Cortex of kidney (tissue), 1 donor: ENCODE measurements at places on chromosomes 11 and 22.

DNA sequence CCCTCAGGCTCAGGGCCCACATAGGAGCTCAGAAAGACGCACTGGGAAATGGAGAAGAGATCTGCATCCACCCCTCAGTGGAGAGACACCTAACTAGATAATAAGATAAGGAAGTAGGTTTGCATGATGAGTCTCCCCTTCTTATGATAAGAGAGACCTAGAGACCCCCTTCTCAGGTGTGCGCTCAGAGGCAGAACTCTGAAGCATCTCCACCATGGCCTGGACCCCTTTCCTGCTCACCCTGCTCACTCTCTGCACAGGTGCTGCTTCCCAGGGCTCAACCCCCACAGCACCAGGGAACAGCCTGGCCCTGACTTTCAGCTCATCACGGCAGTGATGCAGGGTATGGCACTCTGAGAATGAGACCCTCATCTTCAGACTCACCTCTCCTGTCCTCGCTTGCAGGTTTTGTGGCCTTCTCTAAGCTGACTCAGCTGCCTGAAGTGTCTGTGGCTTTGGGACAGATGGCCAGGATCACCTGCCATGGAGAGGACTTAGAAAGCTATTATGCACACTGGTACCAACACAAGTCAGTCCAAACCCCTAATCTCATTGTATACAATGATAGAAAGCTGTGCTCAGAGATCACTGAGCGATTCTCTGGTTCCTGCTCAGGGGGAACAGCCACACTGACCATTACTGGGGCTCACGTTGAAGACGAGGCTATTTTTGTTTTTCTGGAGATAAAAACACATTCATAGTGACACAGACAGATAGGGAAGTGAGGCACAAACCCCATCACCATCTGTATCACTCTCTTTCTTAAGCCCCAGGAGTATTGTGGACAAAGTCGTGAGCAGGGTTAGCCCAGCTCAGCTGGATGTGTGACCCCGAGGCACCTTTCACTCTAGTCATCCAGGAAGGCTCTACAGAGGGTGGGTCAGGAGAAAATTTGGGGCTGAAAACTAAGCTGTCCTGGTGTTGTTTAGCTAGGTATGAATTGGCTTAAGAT, 29.7 kb upstream of the IGLL5 start:
- DNase-seq = no peak

DNA sequence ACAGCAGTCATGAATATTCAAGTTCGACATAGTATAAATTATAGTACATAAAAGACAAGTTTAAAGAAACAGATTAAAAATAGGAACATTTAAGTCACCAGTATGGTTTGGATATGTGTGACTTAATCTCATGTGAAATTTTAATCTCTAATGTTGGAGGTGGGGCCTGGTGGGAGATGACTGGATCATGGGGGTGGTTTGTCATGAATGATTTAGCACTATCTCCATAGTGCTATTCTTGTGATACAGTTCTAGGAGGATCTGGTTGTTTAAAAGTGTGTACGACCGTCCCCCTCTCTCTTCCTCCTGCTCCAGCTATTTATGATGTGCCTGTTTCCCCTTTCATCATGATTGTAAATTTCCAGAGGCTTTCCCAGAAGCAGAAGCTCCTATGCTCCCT, 3.3 kb downstream of the KDM4E start:
- DNase-seq = no peak

GRCh38 chr22:30169002-30169401, 77.6 kb downstream of the LIF start:
- no peak for DNase-seq

- DNase-seq = no peak
Observed at GRCh38 chr11:19890308-19890707, 177.7 kb downstream of the NAV2 start.

- no peak for DNase-seq
Observed at GRCh38 chr22:49116021-49116420, 711.7 kb downstream of the BRD1 start.

DNA sequence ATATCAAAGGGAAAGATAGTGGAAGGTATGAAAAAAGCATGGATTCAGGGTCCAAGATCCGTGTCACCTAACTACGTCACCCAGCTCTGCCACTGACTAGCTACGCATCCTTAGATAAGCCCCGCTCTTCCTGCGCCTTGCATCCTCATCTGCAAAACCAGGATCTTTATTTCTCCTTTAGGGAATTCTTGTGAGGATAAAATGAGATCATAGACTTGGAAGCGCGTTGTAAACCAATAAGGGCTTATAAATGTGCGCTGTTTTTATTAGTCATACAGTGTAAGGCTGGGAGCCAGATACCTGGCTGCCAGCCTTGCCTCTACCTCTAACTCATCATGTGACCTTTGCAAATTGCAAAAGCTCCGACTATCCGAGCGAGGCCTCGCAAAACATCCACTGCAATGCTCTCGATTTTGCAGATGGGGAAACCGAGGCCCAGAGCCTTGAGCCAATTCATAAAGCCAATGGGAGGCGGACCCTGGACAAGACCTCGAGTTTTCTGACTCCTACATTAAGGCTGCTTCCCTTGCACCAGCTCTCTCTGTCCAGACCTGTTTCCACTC, 753 bp downstream of the PRPF19 start:
- no peak for DNase-seq

- no peak for DNase-seq
Observed at GRCh38 chr22:35477911-35478582, 62.6 kb upstream of the RASD2 start.

DNA sequence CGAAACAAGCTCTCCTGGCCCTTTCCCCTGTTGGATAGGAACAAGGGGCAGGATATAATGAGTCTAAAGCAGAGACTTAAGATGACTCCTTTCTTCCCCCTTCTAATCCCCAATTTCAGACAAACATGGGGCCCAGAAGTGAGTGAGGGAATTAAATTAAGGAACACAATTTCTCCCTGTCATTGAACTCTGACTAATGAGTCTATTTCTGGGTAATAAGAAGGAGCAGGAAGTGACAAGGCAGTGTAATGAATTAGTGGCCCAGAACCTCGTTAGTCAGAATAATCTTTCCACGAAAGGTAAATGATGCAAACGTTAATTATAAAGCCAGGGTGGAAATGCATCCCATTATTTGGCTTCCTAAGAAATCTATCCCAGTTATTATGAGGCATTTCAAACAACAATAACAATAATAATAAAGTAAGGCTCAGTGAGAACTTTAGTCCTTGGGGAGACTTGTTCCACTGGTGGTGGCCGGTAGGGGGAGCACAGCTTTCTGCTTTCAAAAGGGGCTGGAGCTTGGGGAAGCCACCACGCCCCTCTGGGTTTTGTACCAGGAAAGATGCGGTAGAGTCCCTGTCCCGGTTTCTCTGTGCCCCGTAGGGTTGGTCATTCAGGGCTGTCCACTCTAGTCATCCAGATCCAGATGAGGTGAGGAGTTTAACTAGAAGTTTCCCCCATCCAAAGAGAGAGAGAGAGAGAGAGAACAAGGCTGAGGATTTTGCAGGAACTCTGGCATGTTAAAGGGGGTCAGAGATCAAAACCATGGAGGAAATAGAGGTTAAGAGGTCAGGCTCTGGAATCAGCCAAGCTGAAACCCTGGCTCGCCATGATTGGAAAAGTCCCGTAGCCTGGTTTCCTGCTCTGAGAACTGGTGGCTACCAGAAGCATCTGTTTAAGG, 298.3 kb downstream of the NTM start:
- no peak for DNase-seq

- DNase-seq = no peak
Observed at GRCh38 chr11:102330231-102330630, 12.9 kb downstream of the BIRC3 start.

DNA sequence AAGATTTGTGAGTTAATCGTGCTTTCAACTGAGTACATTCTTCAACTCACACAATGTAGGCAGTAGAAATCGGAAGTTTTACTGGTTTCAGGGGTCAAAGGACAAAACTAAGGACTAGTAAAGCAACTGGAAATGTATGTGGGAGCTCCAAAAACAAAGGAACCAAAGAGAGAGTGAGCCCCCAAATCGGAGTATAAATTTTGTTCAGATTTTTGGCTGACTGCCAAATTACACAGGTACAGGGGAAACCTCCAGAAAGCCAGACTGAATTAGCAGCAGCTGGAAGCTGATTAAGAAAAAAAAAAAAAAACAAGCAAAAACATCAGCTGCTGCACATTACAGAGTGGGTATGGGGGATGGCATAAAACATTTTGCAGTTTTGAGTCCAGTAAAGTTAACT, 75.2 kb upstream of the GNAZ start:
- DNase-seq = no peak

GRCh38 chr11:48083421-48083820, 103.1 kb downstream of the PTPRJ start:
- DNase-seq = no peak

GRCh38 chr11:19790831-19791552, 78.4 kb downstream of the NAV2 start:
- DNase-seq = no peak

GRCh38 chr11:112795142-112795815, 165.9 kb upstream of the NCAM1 start:
- DNase-seq = no peak

DNA sequence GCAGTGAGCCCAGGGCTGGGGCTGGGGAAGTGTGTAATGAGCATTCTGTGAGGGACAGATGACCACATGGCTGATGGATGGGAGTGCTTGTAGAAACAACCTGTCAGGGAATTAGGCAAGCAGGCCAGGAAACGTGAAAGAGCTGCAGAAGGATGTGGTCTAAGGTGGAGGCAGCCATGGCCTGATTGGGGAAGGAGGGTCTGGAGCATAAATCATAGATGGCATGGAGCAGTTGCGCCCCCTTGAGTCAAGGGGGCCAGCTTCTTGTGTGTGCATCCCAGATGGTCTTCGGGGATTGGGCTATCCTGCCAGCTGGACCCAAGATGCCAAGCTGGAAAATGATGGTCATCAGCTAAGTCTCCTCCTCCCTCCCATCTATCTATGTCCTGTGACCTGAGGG, 119.4 kb upstream of the CLPB start:
- no peak for DNase-seq

GRCh38 chr11:84240847-84241246, 954.7 kb upstream of the CCDC90B start:
- DNase-seq = no peak

GRCh38 chr22:48894064-48894671, 933.5 kb downstream of the BRD1 start:
- no peak for DNase-seq

- DNase-seq = no peak
Observed at GRCh38 chr11:65113839-65114238, 2.2 kb downstream of the TM7SF2 start.

DNA sequence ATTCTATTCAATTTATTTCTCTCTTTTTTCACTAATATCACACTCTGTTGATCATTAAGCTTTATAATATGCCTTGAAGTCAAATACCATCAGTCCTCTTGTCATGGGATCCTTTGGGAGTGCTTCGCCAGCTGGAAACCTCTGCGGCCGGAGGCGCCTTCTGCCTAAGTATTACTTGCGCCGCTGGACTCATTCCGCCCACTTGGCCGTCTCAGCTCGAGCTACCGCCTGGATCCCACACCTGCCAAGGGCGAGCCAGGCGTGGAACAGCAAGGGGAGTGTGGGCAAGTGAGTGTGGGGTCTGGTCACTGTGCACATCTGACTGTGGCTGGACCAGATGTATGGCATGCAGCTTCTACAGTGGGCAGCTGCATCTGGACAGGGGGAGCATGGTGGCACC, 9.1 kb upstream of the MAP6 start:
- no peak for DNase-seq

- no peak for DNase-seq
Observed at GRCh38 chr22:43296276-43296902, 46.8 kb downstream of the SCUBE1 start.

DNA sequence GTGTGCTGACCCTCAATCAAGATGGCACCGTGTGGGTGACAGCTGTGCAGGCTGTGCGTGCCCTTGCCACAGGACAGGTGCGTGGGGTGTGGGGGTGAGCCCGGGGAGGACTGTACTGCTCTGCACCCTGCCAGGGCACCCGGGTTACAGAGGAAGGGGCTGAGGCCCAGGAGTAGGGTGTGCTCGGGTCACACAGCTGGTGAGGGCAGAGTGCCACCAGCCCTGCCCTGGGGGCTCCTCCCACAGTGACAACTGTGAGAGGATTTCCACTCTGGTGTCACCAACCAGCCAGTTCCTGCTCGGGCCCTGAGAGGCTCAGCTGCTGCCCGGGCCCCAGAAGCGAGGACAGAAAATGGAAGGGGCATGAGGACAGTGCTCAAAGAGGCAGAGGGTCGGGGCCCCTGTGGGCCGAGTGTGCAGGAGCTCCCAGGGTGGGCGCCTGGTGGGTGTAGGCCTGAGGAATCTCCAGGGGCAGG, 20.5 kb downstream of the TRMU start:
- no peak for DNase-seq

DNA sequence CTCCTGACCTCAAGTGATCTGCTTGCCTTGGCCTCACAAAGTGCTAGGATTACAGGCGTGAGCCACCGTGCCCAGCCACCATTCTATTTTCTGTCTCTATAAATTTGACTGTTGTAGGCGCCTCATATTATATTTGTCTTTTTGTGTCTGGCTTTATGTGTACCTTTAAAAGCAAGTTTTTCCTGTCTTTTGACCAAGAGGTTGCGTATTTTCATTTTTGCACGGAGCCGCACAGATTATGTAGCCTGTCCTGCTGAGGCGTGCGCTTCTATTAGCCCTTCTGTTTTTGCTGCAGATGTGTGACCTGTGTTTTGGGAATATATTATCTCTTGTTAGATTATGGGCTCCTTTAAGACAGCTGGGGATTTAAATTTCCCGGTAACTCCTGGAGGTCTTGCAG, 40.4 kb upstream of the WEE1 start:
- no peak for DNase-seq

GRCh38 chr11:134604886-134605285, 192.8 kb upstream of the B3GAT1 start:
- no peak for DNase-seq

GRCh38 chr11:35969089-35970042, 25.5 kb downstream of the LDLRAD3 start:
- no peak for DNase-seq

DNA sequence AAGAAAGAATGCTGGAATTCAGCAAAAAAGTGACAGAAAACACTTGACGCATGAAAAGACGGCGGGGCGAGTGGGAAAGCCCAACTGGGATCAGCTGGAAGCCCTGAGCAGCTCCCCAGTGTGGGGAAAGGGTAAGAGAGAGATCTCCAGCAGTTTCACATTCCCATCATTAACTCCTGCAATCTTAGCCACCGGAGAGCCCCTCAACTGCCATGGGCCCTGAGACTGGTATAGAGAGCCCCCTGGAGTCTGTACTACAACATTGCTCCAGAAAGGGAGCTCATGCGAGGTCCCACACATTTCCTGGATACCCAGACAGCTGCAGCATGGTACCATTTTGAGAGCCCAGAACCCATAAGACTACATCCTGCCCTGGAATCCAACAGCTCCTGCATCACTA, 31.1 kb downstream of the MRGPRX4 start:
- no peak for DNase-seq

GRCh38 chr11:134270250-134270714, 5.9 kb upstream of the GLB1L3 start:
- DNase-seq = no peak

DNA sequence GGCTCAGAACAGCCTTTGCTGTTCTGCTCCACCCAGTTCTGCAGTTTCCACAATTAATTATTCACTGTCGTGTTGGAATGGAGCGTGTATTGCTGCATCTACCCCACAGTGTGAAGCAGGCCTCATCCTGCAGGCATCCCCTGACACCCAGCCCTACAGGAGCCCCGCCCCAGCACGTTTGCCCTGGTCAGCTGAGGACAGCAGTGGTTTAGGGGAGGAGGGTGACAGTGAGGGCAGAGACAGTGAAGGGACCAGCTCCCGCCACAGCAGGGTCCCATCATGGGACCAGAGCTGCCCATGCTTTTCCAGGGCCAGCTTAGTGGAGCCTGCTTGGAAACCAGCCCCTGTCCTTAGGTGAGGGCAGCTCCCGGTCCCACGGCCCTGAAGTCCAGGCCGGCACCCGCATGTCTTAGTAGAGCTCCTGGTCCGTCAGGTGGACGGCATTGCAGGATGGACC, 273.0 kb downstream of the TBC1D22A start:
- no peak for DNase-seq
